Stimulated activated CD4-positive, alpha-beta T cell treated with anti-CD3 and anti-CD28 coated beads, Interleukin-1b, Interleukin-23, amount 100 ng/mL, for 24 hours (primary cell): ENCODE measurements at places on chromosomes 6 and 20.

GRCh38 chr6:98821756-98822405 is 12.5 kb upstream of the POU3F2 start:
- no peak for DNase-seq

DNA sequence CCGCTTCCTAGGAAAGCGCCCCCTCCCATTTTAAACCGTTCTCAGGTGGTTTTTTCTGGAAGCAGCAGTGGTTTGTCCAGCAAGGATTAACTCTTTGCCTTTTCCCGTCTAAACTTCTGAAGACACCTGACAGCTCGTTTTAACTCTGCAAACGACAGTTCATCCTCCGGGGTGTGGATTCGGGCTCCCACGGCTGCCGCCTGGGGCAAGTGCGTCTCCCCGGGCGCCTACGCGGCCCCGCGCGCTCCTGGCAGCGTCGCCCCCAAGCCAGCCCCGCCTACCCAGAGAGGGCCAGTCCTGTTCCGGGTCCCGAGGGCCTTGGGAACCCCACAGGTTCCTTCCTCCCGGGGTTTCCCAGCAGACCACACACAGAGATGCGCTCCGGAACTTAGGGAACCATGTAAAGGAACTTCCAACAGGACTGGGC is 54.4 kb downstream of the PRR18 start:
- no peak for DNase-seq

GRCh38 chr20:32538526-32538939 is 46.6 kb downstream of the NOL4L start:
- no peak for DNase-seq

GRCh38 chr20:63964412-63964811 is 5.3 kb downstream of the ZNF512B start:
- no peak for DNase-seq

GRCh38 chr6:79861023-79861422 is 86.3 kb downstream of the ELOVL4 start:
- DNase-seq = no peak

DNA sequence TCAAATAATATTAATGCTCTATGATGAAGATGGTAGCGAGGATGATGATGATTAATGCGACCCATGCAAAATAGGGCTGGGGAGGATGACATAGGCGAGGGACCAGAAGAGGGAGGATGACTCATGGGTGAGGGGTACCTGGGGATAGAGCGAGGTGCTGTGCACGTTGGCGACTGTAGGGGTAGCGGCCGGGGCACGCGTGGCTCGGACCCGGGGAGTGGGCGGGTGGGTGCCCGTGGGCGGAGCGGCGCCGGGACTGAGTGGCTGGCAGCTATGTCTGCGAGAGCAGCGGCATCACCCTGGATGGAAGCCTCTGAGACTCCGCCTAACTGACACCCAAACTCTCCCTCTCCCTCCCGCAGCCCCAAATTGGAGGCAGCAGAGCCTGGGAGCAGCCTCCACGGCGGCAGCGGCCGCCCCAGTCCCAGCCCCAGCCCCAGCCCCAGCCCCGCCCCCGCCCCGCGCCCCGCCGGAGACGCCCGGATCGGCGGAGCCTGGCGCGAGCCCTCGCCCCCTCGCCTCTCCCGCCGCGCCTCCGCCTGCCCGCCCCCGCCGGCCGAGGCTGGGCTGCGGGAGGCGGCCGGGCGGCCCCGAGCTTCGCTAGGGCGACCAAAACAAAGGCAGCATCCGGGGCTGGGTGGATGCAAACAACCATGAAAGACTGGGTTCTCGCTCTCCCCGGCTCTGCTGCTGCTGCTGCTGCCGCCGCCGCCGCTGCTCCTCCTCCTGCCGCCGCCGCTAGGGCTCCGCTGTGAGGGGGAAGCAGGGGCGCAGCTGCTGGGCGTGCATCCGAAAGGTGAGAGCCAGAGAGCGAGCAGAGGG is at the start of gene RIMS1:
TSS of gene RIMS1 (plus strand) at position 367 of the 822 bp plus-strand sequence. CDS start 474 bp downstream, outside the sequence.
- DNase-seq = no peak

DNA sequence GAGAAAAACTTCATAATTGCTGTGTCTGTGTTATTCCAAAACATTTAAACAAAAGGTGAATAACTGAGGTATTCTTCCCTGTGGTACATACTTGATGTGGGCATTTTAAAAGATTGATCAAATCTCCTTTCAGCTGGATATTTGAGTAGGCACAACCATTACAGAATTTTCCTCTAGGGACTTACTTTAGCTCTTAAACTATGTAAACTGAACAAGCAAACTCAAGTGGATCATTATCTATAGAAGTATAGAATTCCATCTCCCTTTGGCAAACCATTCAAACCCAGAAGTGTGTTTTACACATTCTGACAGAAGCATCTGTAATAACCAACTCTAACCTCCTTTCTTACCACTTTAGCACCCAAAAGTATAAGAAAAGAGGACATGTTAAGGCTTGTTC is 241.4 kb downstream of the ESR1 start:
- no peak for DNase-seq

DNA sequence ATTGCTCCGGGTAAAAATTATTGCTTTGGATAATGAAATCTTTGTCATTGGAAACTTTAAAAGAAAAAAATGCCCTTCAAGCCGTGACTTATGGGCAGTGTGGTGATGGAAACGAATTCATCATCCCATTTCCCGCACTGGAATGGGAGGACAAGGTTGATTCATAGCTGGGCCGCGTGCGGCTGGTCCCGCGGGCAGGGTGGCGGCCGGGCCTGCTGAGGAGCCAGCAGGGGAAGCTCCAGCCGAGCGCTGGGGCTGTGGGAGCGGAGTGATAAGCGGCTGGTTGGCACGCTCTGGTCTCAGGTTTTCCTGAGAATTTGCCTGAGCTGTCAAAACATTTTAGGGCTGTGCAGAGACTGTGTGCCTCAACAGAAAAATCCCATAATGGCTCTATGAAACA is 351.7 kb downstream of the CDC5L start:
- no peak for DNase-seq
